ENCODE measurements at places on chromosomes 2 and 18. TPM values are rescaled to one million over a fixed set of nuclear protein-coding genes. Genes with fewer than 3 reads are reported as not detected.
A peak's percentile ranks its signal among the peaks of the same experiment; 100 is the strongest.

DNA sequence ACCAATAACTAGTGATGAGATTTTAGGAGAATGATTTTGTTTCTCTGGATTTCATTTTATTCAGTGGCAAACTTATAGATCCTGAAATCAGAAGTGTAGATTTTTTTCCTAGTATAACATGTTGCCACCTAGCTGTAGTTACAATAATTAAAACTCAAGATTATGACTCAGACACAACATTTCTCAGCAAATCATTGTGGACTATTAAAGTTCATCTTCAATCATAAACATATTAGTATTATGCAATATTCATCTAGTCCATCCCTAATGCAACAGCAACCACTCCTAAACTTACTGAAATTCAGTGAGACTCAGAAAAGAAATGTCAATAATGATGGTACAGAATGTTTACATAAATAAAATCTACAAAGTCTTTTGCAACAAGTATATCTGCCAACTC is 51.3 kb downstream of the USP34 start:
- H3K36me3 ChIP-seq: no peaks in the 10 kb centered on the region
- no peak overlapping the region for H3K4me3 ChIP-seq
- H3K4me1 ChIP-seq: peaks cover 15% of the 10 kb centered on the region
- no peak overlapping the region for H3K27ac ChIP-seq
- no peaks in the 10 kb centered on the region for H3K27me3 ChIP-seq
- no peak for DNase-seq

GRCh38 chr18:55012008-55012407 is 52.7 kb upstream of the CCDC68 start:
- no peak overlapping the region for H3K4me3 ChIP-seq
- no peaks in the 10 kb centered on the region for H3K27me3 ChIP-seq
- peaks cover 4% of the 10 kb centered on the region for H3K4me1 ChIP-seq
- no peak overlapping the region for H3K27ac ChIP-seq

DNA sequence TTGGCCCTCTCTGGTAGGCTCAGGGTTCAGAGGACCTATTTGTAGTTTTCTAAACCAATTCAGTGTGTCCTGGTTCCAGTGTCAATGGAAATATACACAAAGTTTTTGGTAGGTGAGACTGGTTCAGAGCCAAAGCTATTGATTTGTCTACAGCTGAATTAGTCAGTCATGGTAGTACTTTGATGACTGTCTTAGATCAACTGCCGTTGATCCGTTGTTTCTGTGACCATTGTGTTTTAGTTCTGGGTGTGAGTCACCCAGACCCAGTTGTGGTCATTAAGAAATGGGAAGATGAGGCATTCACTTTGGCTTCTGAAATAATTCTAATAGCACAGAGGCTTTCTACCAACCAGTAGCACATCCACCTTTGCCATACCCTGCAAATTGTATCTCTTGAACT is 16.0 kb upstream of the RPE start:
- no peaks in the 10 kb centered on the region for H3K36me3 ChIP-seq
- H3K4me1 ChIP-seq: no peaks in the 10 kb centered on the region
- no peak overlapping the region for H3K27ac ChIP-seq
- no peaks in the 10 kb centered on the region for H3K27me3 ChIP-seq
- DNase-seq: no peak
- H3K4me3 ChIP-seq: no peak overlapping the region

- H3K27me3 ChIP-seq: no peaks in the 10 kb centered on the region
- peak; percentile 81 for DNase-seq
- H3K4me3 ChIP-seq: peak within 1 kb of the TSS; percentile 77
- peaks cover 5% of the 10 kb centered on the region for H3K36me3 ChIP-seq
- peaks cover 23% of the 10 kb centered on the region for H3K4me1 ChIP-seq
Observed at GRCh38 chr2:53859206-53860181, at the start of gene GPR75. GPR75 (minus strand) TSS chr2:53859967; CDS start chr2:53854756, 5,211 bp downstream.

GRCh38 chr18:71398531-71398930 is 1109.7 kb downstream of the SOCS6 start:
- peak; percentile 1 for DNase-seq
- H3K27ac ChIP-seq: no peak overlapping the region
- H3K27me3 ChIP-seq: no peaks in the 10 kb centered on the region

DNA sequence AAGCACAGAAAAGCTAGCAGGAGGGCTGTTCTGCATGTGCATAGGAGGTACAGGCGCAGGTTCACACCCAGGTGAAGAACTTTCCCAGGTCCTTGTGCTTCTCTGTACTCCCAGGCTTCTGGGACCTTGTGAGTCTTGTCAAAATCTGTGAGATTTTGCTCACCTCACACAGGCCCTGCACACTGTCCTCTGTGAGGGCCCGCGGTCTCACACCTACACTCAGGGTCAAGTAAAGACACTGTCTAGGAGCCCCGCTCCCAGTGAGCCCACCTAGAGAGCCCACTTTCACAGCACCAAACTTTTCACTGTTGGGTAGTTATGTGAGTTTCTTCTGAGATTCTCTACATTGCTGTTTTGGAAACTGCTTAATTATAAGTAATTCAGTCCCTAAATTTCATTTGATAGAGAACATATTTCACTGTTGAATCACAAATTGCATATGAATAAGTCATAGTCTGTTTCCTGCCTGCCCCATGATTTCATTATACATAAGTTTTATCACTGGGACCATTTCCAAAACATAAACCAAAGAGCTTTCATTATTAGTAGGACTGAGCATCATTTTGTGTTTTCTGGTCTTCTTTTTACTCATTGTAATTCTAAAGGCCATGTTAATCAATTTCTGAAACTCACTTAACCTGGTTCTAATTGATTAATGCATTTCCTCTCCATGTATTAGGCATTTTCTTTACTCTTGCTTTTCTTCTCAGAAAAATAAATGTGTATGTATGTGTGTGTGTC is 234.2 kb upstream of the SPOPL start:
- no peaks in the 10 kb centered on the region for H3K27me3 ChIP-seq
- H3K36me3 ChIP-seq: no peaks in the 10 kb centered on the region
- H3K27ac ChIP-seq: no peak overlapping the region
- DNase-seq: no peak

- no peak for DNase-seq
- H3K4me1 ChIP-seq: peaks cover 77% of the 10 kb centered on the region
- no peaks in the 10 kb centered on the region for H3K27me3 ChIP-seq
- no peaks in the 10 kb centered on the region for H3K36me3 ChIP-seq
- no peak overlapping the region for H3K4me3 ChIP-seq
- no peak overlapping the region for H3K27ac ChIP-seq
Observed at GRCh38 chr2:120748310-120748709, 12.6 kb downstream of the GLI2 start.

- H3K4me1 ChIP-seq: no peaks in the 10 kb centered on the region
- H3K27me3 ChIP-seq: no peaks in the 10 kb centered on the region
- peak; percentile 82 for DNase-seq
Observed at GRCh38 chr2:237923481-237924163, 43.2 kb upstream of the UBE2F start.

DNA sequence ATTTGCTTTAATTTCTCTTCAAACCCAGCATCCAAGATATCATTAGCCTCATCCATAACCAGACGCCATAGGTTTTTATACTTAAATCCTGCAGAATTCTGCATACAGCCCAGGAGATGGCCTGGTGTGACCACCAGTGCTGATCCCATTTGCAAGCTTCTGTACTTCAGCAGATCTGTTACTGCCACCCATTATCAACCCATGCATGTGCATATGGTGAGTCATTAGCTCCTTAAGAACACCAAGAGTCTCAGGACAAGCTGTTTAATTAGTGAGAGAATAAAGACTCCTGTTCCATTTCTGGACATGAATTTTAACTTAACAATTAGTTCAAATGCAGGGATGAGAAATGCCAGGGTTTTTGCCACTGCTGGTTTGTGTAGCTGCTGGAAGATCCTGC is 110.7 kb upstream of the TANK start:
- no peak for DNase-seq
- H3K36me3 ChIP-seq: no peaks in the 10 kb centered on the region
- H3K27me3 ChIP-seq: no peaks in the 10 kb centered on the region
- peaks cover 34% of the 10 kb centered on the region for H3K4me1 ChIP-seq

- H3K4me1 ChIP-seq: peaks cover 3% of the 10 kb centered on the region
- no peak overlapping the region for H3K4me3 ChIP-seq
- no peaks in the 10 kb centered on the region for H3K36me3 ChIP-seq
Observed at GRCh38 chr2:169765523-169765922, 31.9 kb downstream of the KLHL23 start.

DNA sequence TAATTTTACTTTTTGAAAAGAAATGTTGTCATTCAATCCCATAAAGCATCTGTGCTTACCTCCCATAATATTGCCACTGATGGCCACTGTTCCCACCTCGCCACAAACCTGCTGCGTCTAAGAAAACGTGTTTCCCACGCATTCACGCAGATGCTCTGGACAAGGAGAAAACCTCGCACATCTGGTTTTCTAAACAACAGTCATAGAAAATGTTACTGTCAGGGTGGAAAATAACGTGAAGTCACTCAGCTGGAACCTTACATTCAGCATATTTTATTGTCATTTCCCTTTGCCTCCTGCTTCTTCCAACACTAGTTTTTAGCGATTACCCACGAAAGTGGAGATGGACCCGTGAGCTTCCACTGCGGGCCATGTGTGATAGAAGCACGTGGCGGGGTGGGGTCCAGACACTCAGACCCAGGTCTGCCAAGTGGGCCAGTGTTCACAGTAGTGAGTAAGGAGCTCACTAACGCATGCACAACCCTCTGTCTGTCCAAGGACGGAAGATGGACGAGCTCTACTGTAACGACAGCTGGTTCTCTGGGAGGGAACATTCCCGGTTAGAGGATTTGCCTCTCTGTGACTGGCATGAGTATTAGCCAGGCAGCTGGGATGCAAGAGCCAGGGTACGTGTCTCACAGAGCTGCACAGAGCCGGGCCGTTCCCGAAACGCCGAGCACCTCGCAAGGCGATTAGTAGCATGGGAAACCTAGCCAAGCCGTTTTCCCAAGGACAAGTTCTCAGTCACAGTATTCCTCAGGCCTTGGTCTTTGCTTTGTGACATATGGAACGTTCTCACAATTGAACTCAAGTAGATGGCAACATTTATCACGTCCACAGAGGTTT is 94.5 kb downstream of the MTCL1 start:
- no peaks in the 10 kb centered on the region for H3K27me3 ChIP-seq
- H3K27ac ChIP-seq: peak overlapping the region; percentile 84
- no peaks in the 10 kb centered on the region for H3K36me3 ChIP-seq
- DNase-seq: peak; percentile 20

- H3K4me3 ChIP-seq: no peak overlapping the region
- no peaks in the 10 kb centered on the region for H3K4me1 ChIP-seq
- no peak overlapping the region for H3K27ac ChIP-seq
Observed at GRCh38 chr2:239864247-239865058, 160.7 kb downstream of the NDUFA10 start.

GRCh38 chr2:235773188-235773928 is 279.5 kb downstream of the AGAP1 start:
- H3K27ac ChIP-seq: no peak overlapping the region
- no peaks in the 10 kb centered on the region for H3K27me3 ChIP-seq
- no peaks in the 10 kb centered on the region for H3K36me3 ChIP-seq
- peaks cover 14% of the 10 kb centered on the region for H3K4me1 ChIP-seq
- H3K4me3 ChIP-seq: no peak overlapping the region

GRCh38 chr18:11791131-11791530 is 60.1 kb upstream of the CHMP1B start:
- no peaks in the 10 kb centered on the region for H3K27me3 ChIP-seq
- peak overlapping the region; percentile 14 for H3K27ac ChIP-seq
- H3K36me3 ChIP-seq: no peaks in the 10 kb centered on the region
- no peak for DNase-seq

DNA sequence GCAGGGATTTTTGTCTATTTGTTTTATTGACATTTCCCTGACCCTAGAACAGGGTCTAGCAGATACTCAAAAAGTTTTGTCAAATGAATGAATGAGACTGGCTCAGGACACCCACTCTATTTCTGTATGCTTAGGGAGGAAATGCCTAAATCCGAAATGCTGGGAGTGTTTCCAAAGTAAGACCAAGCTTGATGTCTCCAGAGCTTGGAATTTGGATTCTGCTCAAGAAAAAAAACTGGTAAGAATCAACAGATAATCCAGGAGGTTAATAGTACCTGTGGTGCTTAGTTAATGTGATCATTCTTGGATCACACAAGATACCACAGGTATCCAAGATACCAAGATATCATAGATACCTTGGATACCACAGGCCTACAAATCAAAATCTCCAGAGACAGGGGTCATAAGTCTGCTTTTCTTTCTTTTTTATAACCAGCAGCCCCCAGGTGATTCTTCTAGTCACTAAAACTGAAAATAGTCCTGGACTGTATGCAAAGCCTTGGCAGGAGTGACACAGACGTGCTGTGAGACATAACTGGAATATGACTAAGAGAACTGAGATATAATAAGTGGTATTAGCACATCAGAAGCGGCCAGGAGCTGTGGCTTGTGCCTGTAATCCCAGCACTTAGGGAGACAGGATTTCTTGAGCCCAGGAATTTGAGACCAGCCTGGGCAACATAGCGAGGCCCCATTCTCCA is 39.9 kb upstream of the SP3 start:
- H3K27ac ChIP-seq: no peak overlapping the region
- no peaks in the 10 kb centered on the region for H3K4me1 ChIP-seq
- no peaks in the 10 kb centered on the region for H3K27me3 ChIP-seq
- no peak overlapping the region for H3K4me3 ChIP-seq
- no peak for DNase-seq

DNA sequence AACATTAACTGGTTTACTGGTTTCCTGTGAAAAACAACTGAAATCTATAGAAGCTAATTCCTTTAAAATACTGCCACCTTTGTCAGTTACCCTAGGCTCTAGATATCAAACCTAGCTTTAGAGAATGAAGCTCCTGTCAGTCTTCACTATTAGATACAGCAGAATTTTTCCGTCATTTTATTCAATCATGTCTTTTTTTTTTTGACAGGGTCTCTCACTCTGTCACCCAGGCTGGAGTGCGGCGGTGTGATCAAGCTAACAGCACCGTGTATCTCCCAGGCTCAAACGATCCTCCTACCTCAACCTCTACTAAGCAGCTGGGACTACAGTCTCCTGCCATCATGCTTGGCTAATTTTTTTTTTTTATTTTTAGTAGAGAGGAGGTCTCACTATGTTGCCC is 415.2 kb upstream of the LRRTM4 start:
- no peaks in the 10 kb centered on the region for H3K36me3 ChIP-seq
- H3K4me1 ChIP-seq: no peaks in the 10 kb centered on the region
- no peaks in the 10 kb centered on the region for H3K27me3 ChIP-seq
- no peak for DNase-seq
- no peak overlapping the region for H3K4me3 ChIP-seq
- no peak overlapping the region for H3K27ac ChIP-seq

- H3K36me3 ChIP-seq: no peaks in the 10 kb centered on the region
- no peak overlapping the region for H3K4me3 ChIP-seq
- DNase-seq: no peak
- H3K27ac ChIP-seq: no peak overlapping the region
- no peaks in the 10 kb centered on the region for H3K27me3 ChIP-seq
Observed at GRCh38 chr2:181949047-181949446, 36.6 kb upstream of the PPP1R1C start.

GRCh38 chr2:173441222-173441621 is 86.5 kb downstream of the CDCA7 start:
- H3K4me1 ChIP-seq: no peaks in the 10 kb centered on the region
- H3K27me3 ChIP-seq: no peaks in the 10 kb centered on the region
- H3K36me3 ChIP-seq: no peaks in the 10 kb centered on the region
- H3K4me3 ChIP-seq: no peak overlapping the region
- DNase-seq: no peak
- H3K27ac ChIP-seq: no peak overlapping the region

ABCB11 gene
- total RNA-seq: not detected

SPATA3 gene
- not detected for total RNA-seq

PLCL1 gene
- total RNA-seq: 0.12 TPM

C2orf81 gene
- total RNA-seq: 4.6 TPM

CDK5R2 gene
- total RNA-seq: 0.43 TPM

CYBRD1 gene
- total RNA-seq: 8.2 TPM

TMX3 gene
- total RNA-seq: 51.5 TPM

SERPINB2 gene
- total RNA-seq: not detected

PJVK gene
- total RNA-seq: 3.0 TPM

DLX1 gene
- total RNA-seq: not detected

SERPINB5 gene
- not detected for total RNA-seq

HMSD gene
- total RNA-seq: 0.54 TPM

Measured in GM23338 (cell line).